ENCODE measurements at places on chromosomes 13 and 19. TPM values are rescaled to one million over a fixed set of nuclear protein-coding genes. Genes with fewer than 3 reads are reported as not detected.

DNA sequence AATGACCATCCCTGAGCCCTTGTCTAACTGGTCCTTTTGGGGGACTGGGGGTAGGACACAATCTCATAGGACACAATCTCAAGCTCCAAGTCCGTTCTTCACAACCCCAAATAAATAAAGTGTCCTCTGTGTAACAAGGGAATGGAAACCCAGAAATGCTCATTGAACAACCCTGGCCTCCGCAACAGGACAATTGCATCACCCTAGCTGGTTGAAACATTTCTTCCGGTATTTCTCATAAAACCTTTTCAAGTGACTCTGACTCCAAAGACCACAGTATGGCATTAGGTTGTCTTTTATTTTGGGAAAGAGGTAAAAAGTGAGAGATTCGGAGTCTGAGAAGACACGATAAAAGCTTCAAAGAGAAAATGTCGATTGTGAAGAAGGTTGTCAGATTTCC is 186.6 kb downstream of the ZNF536 start:
- no peak for DNase-seq

DNA sequence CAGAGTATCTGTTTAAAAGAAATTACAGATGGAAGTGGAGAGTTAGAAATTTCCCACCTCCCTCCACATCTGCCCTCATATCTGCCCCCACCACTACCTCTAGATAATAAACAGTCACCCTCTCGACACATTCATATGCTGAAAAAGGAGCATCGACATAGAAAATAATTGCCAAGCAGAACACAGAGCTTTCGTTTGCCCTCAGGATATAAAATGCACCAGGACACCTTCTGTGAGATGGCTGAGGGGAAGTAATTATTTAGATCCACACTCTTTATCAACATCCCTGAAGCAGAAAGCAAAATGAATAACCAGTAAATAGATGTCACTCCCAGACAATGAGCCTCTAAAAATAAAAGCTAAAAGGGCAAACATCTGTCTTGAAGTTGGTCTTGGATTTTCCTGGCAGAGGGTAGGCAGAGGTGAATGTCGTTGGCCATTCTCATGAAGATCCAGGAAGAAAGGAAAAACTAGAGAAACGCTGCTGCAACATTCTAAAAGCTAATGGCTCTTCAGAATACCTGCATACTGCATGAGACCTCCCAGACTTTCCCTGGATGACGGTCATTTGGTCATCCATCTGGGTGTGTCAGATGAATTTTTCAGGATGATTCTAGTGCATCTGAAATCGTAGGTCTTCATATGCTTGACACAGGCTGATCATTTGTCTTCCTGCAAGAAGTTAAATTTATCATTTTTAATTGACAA is 527.5 kb downstream of the RFC3 start:
- no peak for DNase-seq

DNA sequence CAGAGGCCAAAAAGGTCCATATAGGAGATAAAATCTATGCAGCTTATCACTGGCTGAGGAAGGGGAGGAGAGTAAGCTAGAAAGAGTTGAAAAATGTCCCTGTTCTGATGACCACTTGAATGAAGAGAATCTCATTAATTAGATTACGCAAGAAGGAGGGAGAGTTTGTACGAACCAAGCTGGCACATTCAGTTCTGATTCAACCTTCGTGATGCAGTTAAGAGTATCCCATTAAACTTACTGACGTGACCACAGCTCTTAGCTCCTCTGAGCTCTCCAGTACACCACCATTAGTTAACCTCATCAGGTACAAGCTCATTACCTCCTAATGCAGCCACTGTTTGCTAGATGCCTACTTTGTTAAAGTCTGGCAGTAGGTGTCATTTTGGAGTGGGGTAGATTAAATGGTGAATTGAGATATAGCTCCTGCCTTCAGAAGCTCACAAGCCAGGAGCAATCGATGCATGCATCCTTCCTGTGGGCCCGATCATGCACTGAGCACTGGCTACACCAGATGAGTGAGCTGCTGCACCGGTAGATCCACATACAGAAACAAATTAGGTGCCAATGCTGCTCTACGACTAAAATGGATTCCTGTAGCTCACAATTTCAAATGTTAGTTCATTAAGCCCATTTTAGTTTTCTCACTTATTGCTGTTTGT is 458.3 kb downstream of the COG6 start:
- DNase-seq, result no peak

- no peak for DNase-seq
These were observed 4.0 kb upstream of the HOOK2 start for GRCh38 chr19:12779162-12779993.

DNA sequence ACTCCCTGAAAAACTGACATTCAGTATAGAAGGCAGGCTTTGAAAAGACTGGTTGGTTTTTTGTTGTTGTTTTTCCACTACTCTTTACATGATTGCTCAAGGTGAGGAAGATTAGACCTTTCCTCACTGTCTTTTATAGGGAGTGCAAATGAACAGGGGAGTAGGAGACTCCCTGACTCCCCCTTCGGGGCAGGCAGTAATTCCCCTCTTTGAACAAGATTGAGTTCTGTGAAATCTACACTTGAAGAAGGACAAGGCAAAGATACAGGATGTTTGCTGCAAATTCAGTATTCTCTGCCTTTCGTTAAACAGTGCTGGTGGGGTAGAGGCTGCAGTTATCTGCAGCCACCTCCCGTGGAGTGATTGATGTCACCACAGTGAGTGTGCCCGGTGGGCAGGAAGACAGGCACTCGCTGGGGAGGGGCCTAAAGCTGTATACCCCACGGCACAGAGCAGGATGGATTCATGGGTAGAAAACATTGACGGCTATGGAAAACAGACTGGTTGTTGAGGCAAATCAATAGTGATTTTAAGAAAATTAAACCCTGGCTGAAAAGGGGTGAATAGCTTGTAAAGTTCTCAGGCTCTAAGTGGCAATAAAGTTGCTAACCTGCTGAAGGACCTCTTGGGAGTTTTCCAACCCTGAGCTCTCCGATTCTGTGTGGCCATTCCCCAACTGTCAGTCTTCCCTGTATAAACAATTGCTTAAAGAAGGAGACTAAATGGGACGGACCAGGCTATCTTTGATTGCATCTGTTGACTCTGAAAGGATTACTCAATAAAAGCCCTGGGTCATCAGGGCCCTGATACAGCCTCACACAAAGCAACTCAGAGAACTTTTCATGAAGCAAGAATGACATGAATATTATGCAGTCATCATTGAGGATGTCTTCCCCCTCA is 308.3 kb downstream of the TBC1D4 start:
- DNase-seq, result no peak

GRCh38 chr13:30572859-30573275 is 44.9 kb upstream of the USPL1 start:
- DNase-seq, result no peak

- DNase-seq, result no peak
These were observed 22.9 kb upstream of the ZNF507 start for GRCh38 chr19:32322541-32322940.

DNA sequence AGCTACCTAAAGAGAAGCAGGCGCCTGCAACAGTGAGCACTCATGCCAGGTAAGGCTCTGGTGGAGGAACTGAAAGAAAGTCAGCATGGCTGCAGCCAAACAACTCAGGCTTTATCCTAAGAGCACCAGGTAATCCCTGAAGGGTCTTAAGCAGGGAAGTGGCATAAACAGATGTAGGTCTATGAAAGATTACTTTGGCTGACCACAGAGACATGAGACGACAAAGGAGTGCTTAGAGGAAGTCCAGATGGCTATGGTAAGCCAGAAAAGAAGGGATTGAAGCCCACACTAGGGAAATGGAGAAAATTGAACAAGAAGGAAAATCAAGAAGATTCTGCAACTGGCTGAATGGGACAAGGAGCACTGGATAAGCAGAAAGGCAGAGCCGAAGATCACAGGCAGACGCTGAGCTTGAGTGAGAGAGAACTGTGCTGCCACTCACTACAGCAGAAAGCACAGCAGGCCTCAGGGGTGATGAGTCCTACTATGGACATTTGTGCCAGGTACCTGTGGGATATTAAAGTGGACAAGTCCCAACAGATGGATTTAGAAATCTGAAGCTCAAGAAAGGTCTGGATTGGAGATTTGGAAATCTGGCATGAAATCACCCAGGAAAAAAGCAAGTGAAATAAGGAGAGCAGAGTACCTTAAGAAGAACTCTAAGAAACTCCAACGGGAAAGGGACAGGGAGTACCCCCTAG is 4.2 kb downstream of the RCBTB1 start:
- no peak for DNase-seq

DNA sequence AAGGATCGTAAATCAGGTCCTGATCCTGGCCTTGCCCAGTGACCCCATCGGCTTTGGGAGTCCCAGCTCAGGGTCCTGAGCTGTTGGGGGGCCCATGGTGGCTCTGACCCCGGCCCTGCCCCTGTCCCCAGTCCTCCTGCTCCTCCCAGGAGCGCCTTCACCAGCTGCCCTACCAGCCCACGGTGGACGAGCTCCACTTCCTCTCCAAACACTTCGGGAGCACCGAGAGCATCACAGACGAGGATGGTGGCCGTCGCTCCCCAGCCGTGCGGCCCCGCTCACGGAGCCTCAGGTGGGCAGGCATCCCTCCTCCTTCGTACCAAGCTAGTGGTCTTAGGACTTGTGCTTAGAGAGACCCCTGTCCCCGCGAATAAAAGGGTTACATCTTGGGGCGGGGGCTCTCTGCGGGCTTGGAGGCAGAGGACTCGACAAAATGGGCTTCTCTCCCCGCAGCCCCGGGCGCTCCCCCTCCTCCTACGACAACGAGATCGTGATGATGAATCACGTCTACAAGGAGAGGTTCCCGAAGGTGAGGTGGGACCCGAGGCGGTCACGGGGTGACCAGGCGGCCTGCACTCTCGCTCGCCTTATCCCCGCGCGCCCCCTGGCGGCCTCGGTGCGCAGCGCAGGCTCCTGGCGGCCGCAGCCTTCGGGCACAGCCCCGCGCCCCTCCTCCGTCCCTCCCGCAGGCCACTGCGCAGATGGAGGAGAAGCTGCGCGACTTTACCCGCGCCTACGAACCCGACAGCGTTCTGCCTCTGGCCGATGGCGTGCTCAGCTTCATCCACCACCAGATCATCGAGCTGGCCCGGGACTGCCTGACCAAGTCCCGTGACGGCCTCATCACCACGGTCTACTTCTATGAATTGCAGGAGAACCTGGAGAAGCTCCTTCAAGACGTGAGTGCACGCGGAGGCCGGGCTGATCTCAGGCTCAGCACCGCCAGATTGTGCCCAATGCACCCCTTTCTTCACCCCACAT is 9.1 kb downstream of the MAST1 start:
- peak; percentile 90 for DNase-seq

DNA sequence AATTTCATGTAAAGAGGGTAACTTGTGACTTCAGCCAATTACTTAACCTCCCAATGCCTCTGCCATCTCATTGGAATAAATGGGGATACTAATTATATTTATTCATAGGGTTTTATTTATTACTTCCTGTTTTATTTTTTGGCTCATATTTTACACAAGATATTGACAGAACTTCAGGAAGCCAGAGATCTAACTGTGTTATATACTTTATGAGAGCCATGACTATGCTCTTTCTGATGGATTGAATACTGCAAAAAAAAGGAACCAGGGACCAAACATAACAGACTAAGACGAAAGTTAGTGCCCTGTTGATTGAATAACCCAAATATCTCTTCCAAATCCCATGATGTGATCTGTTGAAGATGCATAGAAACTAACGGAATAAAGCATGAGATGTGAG is 243.3 kb upstream of the STARD13 start:
- no peak for DNase-seq

DNA sequence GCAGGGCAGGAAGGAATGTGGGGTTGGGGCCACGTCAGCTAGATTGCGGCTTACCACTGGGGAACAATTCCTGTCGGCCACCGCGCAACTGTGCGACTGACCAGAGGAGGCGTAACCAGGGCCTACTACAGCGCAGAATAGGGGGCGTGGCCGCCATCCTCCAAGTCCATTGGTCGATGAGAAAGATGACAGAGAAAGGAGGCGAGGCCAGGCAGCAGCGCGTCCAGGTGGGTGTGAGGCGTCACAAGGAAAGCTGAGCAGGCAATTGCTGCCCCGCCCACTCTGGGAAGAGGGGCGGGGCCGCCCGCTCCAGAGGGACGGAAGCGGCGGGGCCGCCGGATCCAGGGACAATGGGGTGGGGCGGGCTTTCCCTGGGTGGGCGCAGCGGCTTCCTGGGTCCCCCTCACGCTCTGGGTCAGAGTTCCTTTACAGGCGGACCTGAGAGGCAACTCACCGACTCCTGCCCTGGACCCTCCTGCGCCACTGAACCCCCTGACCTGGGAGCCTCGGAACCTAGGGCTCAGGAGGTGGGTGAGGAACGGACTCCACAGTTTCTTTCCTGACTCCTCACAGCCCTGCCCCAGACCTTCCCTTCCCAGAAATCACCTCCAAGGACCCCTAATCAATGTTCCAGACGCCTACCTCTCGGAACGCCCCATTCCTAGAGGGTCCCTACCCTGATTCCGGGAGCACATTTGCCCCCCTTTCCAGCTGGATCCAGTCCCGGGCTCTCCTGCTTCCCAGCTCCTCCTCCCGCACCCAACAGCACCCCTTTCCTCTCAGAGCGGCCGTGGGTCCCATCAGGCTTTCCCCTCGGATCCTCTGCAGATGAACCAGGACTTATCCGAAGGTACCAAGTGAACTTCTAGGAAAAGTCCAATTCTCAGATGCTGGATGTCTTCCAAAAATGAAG is 101.5 kb upstream of the ZNF492 start:
- no peak for DNase-seq

GRCh38 chr13:41554180-41554579 is 96.8 kb downstream of the RGCC start:
- DNase-seq, result no peak

DNA sequence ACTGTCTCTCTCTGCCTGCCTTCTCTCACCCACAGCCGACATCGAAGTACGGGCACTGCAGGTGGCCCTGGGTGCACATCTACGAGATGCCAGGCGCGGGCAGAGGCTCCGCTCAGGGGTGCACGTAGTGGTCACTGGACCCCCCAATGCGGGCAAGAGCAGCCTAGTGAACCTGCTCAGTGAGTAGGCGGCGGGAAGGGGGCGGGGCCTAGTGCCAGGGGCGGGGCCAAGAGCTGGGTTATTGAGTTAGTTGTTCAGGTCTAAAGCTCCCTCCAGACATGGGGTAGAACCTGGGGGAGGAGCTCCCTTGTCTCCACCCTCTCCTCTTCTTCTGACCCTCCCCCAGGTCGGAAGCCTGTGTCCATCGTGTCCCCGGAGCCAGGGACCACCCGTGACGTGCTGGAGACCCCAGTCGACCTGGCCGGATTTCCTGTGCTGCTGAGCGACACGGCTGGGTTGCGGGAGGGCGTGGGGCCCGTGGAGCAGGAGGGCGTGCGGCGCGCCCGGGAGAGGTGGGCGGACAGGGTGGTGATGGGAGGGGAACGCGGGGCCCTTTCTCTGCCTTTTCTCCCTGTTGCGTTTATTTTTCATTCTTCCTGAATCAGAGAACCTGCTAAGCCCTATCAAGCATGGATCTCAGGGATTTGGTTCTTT is 1.9 kb downstream of the GTPBP3 start:
- peak; percentile 79 for DNase-seq

The ATP12A gene
- total RNA-seq, result 0.07 TPM

The ACP7 gene
- total RNA-seq, result 0.15 TPM

The TMEM259 gene
- 109 TPM for total RNA-seq

The RGL3 gene
- total RNA-seq, result not detected

The CPT1C gene
- total RNA-seq, result 1.6 TPM

The PRRG2 gene
- 1.5 TPM for total RNA-seq

The MPND gene
- total RNA-seq, result 19.6 TPM

The IFI30 gene
- total RNA-seq, result 23.7 TPM

All from activated CD4-positive, alpha-beta memory T cell treated with anti-CD3 and anti-CD28 coated beads for 36 hours (primary cell).